Activated CD4-positive, alpha-beta T cell treated with anti-CD3 and anti-CD28 coated beads for 48 hours (primary cell): ENCODE measurements at places on chromosomes 3 and 15.
A peak's percentile ranks its signal among the peaks of the same experiment; 100 is the strongest.

DNA sequence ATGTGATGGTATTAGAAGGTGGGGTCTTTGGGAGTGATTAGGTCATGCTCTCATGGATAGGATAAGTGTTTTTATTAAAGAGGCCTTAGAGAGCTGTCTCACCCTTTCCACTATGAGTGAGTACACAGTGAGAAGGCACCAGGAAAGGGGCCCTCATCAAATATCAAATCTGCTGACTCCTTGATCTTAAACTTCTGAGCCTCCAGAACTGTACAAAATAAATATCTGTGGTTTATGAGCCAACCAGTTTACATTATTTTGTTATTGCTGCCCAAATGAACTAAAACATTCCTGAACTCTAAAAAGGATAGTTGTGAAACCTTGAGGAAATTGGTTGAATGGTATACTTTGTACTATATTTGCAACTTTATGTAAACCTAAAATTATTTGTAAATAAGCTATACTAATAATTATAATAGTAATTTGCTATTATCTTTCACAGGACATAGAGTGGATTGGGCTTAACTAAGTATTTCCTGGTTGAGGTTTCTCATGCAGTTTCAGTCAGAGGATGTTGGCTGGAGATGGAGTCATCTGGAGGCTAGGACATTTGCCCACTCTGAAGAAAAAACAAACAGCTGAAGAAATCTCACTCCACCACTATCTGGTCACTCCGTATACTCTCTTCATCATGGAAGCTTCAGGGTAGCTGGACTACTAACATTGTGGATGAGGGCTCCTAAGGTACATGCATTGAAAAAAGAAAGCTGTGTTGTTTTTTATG is 1068.6 kb upstream of the CADM2 start:
- no peak for DNase-seq

DNA sequence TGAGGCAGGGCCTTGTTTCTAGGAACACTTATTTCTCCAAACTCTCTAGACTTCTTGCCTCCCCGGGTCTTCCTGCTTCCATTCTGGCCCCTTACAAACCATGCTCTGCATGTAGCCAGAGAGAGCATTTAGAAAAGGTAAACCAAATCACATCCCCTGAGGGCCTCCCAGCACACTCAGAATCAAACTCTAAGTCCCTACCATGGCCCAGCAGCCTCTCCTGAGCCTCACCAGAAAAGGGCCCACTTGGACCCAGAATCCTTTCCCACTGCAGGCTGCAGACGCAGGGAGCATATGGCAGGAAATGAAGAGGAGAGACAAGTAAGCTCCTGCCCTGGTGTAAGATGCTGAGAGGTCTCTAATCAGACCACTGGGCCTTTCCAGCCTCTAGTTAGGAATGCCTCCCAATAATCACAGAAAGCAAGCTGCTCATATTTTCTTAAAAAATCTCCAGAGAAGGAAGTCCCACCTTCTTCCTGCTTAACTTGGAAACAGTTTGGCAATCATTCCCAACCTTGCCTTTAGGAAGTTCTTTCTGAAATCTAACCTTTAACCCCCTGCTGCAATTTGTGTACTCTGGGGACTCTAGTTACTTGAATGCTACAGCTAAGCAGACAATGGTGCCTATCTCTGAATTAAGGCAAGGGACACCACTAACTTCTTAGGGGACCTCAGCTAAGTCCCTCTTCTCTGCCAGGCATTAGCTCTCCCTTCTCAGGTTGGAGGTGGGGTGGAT is 4.2 kb downstream of the AMOTL2 start:
- DNase-seq, result no peak

GRCh38 chr3:77055841-77056341 is 16.0 kb downstream of the ROBO2 start:
- no peak for DNase-seq

- DNase-seq, result no peak
Measured at GRCh38 chr3:195023989-195024388, 247.0 kb downstream of the XXYLT1 start.

DNA sequence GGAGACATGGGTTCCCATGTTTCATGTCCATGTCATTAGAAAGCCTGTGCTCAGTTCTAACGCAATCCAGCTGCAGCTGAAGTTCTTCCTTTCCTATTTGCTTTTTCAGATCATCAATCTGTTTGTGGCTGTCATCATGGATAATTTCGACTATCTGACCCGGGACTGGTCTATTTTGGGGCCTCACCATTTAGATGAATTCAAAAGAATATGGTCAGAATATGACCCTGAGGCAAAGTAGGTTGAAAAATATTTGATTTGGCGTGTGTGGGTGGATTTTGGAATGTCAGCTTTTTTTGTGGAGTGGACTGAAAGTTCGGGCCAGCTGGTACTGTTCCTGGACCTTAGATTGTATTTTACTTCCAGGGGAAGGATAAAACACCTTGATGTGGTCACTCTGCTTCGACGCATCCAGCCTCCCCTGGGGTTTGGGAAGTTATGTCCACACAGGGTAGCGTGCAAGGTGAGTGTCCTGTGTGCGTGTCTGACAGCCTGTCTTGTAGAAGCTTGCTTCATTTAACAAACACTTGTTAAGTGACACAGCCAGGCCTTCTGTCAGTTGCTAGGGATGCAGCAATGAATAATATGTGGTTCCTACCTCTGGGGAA is 69.6 kb downstream of the CHDH start:
- no peak for DNase-seq

GRCh38 chr15:57639306-57639705 is 47.6 kb downstream of the MYZAP start:
- no peak for DNase-seq

DNA sequence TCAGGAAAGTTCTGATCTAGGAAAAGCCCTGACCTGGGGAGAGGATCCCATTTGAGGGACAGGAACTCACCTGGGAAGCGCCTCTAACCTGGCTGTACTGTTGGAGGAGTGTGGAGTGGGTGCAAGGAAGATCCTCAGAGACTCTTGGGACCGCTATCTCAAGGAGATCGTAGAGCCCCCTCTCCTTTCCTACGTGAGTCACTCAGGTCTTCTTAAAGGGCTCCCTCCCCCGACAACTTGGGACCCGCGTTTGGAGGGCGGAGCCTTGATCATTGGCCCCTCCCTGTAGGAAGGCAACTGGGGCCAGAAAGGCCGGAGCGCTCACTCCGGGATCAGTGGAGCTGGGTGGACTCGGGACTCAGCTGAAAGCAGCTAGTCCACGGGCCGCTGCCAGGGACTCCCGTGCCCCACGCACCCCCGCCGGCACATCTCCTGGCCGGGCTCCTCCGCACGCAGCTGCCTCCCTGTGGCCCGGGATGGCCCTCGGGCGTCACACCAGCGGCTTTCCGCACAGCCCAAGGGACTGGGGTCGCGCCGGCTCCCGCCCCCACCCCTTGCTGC is 520 bp downstream of the SLC26A6 start:
- peak; percentile 72 for DNase-seq

GRCh38 chr15:76169911-76170800 is 110.4 kb downstream of the TMEM266 start:
- DNase-seq, result no peak

- no peak for DNase-seq
Measured at GRCh38 chr3:108408883-108409799, 101.3 kb downstream of the MYH15 start.

- no peak for DNase-seq
Measured at GRCh38 chr3:42036483-42036823, 54.7 kb upstream of the TRAK1 start.

DNA sequence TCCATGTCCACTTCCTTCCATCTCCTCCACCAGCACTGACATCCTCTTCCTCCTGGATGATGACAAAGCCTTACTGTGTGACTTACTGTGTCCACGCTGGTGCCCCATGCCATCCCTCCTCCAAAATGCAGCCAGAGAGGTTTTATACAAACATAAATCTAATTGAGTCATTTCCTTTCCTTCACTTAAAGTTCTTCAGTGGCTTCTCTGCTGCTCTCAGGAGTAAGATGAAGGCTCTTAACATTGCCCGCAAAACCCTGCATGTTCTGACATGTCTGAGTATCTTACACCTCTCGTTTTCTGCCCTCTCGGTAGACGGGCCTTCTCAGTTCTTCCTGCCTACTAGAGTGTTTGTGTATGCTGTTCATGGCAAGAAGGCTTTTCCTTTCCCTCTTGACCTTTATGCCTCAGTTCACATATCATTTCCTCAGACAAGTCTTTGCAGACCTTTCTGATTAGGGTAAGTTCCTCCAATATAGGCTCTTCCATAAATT is 175.5 kb downstream of the CFAP20DC start:
- DNase-seq, result no peak

GRCh38 chr3:21447476-21448151 is 303.4 kb downstream of the ZNF385D start:
- no peak for DNase-seq

- no peak for DNase-seq
Measured at GRCh38 chr3:135069406-135069805, 274.3 kb downstream of the EPHB1 start.

DNA sequence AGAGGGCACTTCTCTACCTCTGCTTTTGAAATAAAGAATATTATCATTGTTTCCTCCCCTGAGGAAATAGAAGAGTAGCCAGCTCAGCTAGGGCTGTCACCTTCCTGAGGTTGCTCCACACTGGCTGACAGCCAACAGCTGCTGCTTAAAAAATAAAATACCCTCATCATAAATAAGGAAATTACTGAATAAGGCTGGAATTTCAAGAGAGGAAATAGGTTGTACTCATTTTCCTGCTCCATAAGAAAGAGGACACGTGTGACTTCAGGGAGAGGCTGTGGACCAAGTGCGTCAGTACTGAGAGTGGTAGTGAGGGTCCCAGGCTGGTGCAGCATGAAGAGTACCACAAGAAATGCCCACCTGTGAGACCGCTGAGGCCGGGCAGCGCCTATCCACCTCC is 8.1 kb upstream of the C2CD4B start:
- DNase-seq, result no peak

GRCh38 chr15:68814596-68814995 is 6.1 kb downstream of the ANP32A start:
- no peak for DNase-seq

- peak; percentile 17 for DNase-seq
Measured at GRCh38 chr3:72144773-72145505, 360.0 kb upstream of the PROK2 start.

- no peak for DNase-seq
Measured at GRCh38 chr3:122023335-122023910, 1.4 kb upstream of the ILDR1 start.

DNA sequence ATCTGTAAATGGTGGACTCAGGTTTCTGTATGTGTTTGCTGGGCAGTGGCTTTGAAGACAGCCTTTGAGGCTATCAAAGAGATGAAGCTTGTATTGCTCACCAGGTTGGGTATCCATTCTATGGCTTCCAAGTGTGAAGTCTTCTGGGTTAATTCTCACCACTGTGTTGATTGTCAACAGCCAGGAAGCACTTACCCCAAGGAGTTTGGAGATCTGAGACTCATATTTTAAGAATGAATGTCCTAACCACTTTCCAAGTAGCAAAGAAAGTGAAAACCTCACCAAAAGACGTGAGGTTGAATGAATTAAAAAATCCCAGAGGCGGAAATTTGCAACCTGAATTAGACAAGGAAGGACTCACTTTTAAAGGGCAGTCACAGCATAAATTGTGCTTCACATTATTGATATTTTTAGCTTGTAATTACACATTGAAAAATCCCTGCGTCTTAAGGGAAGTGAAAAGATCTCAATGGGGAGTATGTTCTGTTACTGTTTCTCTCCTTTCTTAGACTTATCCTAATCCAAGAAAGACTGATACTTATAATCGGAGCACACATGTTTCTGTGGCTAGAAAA is 304.0 kb upstream of the TPRG1 start:
- DNase-seq, result no peak

DNA sequence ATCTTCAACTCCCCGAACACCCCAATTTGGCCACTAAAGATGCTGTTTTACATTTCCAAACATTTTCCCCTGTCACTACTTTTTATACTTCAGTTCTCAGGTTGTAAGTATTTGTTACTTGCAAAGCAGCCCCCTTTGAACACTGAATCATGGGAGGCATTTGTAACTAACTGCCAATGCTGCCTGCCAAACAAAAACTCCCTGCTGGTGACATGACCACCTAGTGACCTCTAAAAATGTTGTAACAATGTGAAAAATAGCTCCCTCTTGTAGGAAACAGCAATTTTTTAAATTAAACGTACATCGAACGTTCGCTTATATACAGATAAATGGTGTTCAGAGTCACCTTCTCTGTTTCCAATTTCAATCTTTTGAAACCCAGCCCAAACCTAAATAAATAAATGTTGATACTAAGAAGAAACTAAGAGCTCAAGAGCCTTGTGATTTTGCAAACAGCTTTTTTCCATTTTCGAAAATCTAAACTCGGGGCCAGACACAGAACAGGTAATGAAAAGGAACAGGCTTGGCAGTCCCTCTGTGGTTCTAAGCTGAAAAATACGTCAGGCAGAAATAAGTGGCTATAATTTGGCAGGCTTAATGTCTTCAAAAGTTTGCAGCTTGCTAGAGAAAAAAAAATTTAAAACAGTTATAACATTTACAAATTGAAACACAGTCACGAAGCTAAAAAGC is 268.6 kb upstream of the WNT5A start:
- DNase-seq, result no peak

- no peak for DNase-seq
Measured at GRCh38 chr3:14000556-14000955, 120.7 kb upstream of the WNT7A start.

- no peak for DNase-seq
Measured at GRCh38 chr15:27855137-27855536, 244.0 kb downstream of the OCA2 start.

- no peak for DNase-seq
Measured at GRCh38 chr3:41148478-41148877, 50.8 kb upstream of the CTNNB1 start.

GRCh38 chr3:123590685-123591450 is 6.0 kb upstream of the HACD2 start:
- no peak for DNase-seq

DNA sequence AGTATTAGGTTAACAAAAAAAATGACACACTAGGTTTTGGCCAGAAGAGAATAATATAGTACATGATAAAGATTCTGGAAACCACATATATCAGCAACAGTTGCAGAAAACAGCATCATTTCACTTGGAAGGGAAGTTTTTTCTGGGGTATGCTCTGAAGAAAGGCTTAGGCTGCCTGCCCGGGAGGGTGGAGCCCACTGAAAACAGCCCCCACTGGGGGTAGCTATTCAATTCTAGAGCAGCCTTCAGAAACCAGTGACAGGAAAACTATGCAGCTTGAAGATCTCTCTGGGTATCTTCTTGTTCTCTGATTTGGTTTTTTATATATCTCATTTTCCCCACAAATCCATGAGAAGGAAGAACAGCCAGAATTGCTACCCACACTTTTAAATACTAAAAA is 43.2 kb downstream of the ZMAT3 start:
- DNase-seq, result no peak
